ENCODE measurements at places on chromosomes 5 and 9.

GRCh38 chr5:179162351-179163235 is 102.4 kb downstream of the ZNF354C start:
- DNase-seq, result no peak

- no peak for DNase-seq
Observed at GRCh38 chr5:75524591-75524990, 12.9 kb downstream of the POLK start.

DNA sequence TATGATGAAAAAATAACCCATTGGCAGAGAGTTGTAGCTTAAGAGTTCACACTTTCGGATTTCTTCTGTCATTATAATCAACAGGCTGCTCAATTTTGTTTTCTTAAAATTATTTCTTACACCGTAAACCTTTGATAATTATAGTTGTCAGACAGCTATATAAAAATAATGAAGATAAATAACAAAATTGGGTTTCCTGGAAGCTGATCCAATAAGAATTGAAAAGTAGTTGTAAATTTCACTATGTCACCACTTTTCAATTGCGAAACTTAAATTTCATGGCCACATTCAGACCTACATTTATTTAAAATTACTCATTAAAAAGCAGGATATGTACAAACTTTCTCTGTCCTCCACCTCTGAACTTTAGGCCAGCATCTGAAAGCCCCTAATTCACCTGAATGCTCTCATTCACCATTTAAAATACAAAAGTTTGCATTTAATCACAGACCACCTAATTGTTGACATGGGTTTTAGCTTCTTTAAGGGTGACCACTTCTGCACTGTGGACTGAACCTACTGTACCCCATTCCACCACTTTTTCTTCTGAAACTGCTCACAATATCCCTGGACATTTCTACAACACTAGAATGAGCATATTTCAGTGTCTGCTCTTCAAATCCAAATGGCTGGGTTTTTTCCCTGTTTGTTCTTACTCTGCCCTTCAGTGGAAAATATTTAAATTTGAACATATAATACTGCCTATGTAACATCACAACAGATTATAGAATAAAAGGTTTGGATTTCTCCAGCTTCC is 680 bp downstream of the SELENOP start:
- no peak for DNase-seq

GRCh38 chr5:60010328-60010727 is 116.8 kb upstream of the PDE4D start:
- no peak for DNase-seq

- no peak for DNase-seq
Observed at GRCh38 chr5:96816411-96816939, 8.7 kb upstream of the ERAP1 start.

DNA sequence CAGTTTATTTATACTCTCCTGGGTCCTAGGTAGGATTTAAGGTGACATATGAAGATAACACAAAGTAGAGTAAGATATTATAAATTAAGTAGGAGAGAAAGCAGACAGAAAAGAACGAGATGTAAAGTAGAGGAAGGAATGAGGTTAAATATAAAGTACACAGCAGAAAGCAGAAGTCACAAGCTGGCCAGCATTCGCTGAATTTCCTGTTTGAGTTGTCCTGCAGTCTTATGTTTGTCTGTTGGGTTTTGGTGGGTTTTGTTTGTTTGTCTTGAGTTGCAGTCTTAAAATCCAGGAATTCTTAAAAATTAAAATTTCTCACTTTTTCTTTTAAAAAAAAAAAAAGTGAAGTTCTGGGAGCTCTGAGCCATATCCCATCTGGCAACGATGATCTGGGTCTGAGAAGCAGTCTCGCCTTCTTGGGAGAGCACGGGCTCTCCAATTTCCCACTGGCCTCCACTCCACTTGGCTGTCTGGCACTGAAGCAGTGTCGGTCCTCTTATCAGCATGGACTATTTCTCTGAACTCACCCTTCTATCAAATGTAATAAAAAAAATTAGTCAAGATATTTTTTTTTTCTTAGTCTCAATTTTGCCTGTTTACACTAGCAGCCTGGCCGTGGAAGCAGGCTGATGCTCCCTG is 2.0 kb downstream of the S100Z start:
- DNase-seq, result no peak

DNA sequence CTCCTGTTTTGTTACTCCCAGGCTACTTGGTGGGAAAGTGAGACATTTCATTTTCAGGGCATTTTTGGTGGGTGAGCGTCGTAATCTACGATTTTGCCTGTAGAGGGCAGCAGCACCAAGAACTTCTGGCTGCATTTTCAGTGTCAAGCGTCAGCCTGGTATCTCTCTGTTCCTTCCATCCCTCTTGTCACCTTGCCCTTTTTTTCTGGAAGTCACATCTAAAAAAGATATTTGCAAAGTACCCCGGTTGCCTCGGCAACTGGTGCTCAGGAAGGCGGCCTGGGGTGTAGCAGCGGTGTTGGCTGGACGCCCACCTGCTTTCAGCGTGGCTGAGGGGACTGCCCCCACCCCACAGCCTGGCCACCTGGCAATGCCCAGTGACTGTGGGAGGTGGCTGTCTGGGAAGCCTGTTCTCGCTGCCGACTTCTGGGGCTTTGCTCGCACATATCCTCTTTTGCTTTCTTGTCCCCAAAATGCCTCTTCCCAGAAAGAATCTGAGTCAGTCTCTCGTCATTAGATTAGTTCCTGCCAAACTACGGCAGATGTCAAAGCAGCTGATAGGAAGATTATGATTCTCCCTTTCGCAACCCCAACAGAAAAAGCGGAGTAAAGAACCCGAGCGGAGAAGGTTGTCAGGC is 84.5 kb downstream of the ACER2 start:
- DNase-seq, result peak; percentile 83

GRCh38 chr5:15442193-15442570 is 57.8 kb upstream of the FBXL7 start:
- no peak for DNase-seq

- no peak for DNase-seq
Observed at GRCh38 chr5:91176288-91177016, 206.7 kb downstream of the ARRDC3 start.

All from vagina (tissue), 2 donors.